ENCODE measurements at places on chromosomes 2 and 18.
A peak's percentile ranks its signal among the peaks of the same experiment; 100 is the strongest.

- no peak for DNase-seq
Measured at GRCh38 chr18:5434425-5434824, 109.4 kb downstream of the EPB41L3 start.

GRCh38 chr18:77250926-77251729 is 1.5 kb downstream of the GALR1 start:
- DNase-seq: no peak

DNA sequence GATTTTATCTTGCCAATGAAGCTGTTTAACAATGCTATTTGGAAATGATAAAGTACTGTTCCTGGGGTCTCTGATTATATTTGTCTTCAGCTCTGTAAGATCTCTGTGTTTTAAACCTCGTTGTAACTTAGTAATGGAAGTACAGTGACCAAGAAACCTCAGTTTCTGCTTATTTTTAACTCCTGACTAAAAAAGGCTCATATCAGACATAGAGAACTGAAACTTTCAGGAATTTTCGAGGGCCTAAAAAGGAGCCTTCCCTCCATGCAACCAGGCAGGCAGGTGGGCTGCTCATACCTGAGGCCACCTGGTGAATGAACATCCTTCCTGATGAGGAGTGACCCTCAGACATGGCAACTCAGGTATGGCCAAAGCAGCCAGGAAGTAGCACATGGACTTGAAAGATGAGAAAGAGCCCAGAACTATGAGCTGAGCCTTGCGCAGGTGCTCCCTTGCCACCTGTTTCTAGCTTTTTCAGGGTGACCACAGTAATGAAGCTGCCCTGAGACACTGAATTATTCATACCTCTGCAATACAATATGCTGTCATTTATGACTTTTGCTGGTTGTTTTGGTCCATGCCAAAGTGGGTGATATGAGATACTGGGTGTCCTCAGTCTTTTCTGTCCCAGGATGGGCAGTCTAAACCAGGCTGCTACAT is 23.9 kb downstream of the MYO3B start:
- DNase-seq: no peak

DNA sequence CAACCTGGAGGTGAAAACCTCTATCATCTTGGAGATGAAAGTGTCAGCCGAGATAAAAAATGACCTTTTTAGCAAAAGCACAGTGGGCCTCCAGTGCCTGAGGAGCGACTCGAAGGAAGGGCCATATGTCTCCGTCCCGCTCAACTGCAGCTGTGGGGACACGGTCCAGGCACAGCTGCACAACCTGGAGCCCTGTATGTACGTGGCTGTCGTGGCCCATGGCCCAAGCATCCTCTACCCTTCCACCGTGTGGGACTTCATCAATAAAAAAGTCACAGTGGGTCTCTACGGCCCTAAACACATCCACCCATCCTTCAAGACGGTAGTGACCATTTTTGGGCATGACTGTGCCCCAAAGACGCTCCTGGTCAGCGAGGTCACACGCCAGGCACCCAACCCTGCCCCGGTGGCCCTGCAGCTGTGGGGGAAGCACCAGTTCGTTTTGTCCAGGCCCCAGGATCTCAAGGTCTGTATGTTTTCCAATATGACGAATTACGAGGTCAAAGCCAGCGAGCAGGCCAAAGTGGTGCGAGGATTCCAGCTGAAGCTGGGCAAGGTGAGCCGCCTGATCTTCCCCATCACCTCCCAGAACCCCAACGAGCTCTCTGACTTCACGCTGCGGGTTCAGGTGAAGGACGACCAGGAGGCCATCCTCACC is 90.2 kb downstream of the SH3BP4 start:
- DNase-seq: no peak

DNA sequence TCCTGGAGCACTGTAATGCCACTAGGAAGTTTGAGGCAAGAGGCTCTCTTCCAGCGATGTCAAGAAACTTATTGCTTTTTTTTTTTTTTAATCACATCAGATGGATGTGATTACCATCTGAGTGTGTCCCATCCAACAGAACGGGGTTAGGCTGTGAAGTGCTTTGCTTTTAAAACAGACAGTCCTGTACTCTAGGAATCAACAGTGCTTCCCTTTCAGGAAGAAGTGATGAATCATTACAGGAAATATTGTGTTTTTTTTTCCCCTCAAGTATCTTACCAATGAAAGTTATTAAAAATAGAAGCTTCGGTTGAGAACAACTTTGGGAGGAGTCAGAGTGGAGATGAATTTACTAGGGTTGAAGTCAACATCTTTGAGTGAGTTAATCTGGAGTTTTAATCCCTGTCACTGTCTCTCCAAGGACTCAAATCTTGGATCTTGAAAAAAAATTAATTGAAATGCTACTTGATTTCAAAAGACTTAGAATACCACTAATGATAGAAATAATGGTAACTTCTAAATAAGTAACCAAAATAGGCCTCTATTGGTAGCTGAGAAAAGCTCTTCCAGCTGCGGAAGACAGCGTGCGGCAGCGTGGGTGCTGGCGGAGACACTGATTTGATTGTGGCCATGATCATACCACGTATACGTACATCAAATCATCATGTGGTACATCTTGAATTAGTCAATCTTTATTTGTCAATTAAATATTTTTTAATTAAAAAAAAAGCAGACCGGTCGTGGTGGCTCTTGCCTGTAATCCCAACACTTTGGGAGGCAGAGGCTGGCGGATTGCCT is 45.5 kb downstream of the GATA6 start:
- DNase-seq: no peak

- DNase-seq: no peak
Measured at GRCh38 chr18:49811151-49811938, 2.0 kb downstream of the ACAA2 start.

- DNase-seq: no peak
Measured at GRCh38 chr2:232859385-232859916, 10.6 kb upstream of the SNORC start.

GRCh38 chr18:3256693-3257626 is 5.0 kb upstream of the MYL12B start:
- no peak for DNase-seq

- DNase-seq: no peak
Measured at GRCh38 chr2:189639007-189639609, 22.2 kb upstream of the ASNSD1 start.

DNA sequence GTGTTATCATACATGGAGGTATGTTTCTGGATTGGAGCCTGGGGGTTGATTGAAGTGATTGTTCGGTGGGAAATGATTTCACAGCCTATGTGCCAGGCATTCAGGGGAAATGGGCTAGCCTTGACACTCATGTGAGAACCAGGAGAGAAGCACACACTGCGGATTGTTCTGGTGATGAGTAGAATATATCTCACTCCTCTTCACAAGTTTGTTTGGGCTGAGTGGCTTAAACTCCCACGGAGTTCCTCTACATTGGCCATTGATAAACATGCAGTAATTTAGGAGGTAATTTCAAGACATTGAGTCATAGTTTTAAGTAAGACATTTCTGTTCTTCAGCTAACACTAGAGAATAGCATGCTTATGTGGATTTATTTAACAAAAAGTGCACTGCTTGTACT is 498.9 kb upstream of the NETO1 start:
- DNase-seq: no peak

DNA sequence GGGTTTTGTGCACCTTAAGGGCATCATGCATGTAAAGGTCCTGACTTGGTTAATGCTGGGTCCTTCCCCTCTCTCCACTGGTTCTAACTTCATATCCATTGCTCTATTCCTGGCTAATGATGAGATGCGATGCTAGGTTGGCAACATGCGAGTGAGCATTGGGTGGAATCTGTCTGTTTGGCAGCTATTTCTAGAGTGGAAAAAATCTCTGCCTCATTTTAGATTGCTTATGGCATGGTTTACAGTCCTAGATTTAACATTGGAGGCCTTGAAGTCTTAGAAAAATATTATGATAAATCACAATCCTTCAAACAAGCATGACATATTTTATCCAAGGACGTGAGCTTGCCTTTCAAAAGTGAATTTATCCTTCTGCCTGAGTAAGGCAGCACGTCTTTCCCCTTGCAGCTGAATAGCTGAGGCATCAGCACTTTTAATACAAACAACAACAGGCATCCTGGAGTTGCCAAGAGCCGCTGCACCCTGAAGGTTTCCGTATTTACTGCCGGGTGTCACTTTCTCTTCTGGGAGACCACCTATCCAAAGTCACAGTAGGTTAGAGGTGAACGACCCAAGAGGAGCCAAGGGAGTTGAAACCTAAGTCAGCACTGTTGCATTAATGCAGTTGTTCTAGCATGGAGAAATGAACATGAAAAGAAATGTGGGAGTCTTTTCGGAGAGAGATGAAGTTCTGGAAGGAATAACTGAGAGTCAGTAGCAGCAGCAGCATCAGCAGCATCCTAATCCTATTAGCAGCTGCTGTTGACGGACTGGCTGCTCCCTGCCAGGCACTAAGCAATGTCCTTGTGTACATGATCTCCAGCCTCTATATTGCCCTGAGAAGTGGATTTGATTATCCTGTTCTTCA is 78.4 kb downstream of the MAPK4 start:
- DNase-seq: no peak

- DNase-seq: no peak
Measured at GRCh38 chr2:196244966-196245365, 73.6 kb upstream of the STK17B start.

GRCh38 chr2:42906111-42906556 is 113.8 kb upstream of the HAAO start:
- no peak for DNase-seq

DNA sequence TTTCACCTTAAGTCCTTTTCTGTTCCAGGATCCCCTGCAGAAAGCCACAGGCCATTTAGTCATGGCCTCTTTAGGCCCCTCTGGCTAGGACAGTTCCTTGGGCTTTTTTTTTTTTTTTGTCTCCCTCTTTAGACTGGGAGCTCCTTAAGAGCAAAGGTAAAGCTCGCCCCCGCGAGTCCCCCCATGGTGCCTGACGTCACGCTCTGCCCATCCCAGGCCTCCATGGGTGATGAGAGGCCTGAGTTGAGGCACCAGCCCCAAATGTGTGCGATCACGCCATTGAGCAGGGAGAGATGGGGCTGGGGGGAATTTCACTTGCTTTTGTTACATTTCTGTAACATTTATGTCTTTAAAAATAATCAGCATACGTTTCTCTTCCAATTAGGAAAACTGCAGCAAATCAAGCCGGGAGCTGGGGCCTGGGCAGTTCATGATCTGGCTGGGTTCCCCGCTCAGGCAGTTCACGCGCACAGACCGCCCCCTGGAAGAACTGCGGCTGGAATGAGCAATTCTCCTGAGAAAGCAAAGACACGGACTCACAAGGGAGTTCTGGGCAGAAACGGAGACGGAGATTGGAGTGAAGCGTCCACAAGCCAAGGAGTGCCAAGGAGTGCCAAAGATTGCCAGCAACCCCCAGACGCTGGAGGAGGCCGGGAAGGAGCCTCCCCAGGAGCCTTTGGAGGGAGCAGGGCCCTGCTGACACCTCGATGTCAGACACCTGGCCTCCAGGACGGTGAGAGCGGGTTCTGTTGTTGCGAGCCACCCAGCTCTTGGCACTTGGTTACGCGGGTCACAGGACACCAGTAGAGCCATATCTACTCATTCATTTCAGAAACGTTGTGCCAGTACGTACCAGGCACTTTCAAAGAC is 108.4 kb upstream of the ODC1 start:
- DNase-seq: no peak

DNA sequence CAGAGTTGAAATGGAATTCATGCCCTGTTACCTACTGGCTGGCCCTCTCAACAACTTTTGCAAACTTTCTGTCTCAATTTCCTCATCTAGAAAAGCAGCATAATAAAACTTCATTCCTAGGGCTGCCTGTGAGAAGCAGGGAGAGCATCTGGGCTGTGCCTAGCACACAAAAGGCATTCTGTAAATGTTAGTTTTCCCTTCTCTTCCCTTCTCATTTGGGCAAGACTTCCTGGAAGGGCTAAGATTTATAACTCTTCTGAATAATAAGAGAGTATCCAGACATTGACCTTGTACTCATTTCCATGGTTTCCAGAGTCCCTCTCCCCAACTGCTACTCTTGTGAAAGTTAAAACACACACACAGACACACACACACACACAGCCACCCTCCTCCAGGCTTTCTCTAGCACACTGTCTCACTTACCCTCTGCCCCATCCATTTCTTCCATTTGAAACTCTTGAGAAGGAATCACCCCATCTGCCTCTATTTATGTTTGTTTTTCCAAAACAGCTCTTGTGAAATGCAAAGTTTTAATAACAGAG is 302.1 kb downstream of the SMAD2 start:
- DNase-seq: no peak

GRCh38 chr18:62183578-62184195 is 3.2 kb downstream of the PIGN start:
- DNase-seq: peak; percentile 22

DNA sequence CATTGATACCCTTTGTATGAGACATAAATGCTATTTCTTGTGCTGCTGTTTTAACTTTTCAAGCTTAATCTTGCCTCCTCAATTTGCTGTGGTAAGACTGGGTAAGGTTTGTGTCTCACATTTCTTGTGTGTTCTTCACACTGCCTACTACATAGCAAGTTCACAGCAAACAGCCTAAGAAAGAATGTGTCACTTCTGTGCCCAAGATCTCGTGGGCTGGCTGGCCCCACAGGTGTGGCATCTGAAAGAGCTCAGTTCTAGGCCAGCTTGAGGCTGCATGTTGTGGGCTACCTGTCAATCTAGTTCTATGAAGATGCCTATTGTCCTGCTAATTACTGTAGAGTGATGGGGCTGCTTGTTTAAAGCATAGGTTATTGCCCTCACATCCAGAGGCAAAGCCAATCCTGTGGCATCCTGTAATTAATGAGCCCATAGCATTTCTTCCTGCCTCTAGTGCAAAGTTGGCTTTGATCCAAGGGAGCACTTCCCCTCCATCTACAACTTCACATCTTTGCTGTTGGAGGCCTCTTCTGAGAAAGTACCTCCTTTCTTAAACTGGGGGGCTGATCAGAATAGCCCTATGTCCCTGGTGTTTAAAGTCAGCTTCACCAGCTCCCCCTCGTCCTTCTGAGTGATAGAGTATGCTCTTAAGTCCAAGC is 40.9 kb upstream of the ASPRV1 start:
- DNase-seq: no peak

DNA sequence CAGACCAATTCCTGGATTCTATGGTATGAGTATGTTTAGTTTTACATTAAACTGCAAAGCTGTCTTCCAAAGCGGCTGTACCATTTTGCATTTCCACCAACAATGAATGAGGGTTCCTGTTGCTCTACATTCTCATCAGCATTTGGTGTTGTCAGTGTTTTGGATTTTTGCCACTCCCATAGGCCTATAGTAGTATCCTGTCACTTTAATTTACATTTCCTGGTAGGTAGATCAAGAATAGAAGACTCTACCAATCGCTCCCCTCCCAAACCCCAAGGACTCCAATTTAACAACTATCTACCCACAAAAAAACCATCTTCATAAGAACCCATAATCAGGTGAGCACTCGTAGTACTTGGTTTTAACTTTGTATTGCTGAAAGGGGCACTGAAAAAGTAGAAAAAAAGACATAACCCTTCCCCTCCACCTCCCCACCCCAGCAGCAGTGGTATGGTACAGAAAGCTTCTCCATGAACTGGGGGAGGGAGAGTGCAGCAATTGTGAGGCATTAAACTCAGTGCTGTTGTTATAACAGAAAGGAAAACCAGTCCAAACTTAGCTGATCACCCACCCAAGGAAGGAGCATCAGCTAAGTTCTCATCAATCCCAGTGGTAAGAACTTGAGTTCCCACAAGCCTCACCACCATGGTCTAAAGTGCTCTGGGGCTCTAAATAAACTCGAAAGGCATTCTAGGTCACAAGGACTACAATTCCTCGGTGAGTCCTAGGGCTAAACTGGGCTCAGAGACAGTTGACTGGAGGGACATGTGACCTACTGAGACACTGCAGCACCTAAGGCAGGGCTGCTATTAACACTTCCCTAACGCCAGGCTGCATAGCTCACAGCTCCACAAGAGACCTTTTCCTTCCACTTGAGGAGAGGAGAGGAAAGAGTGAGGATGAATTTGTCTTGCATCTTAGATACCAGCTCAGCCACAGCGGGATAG is 35.5 kb upstream of the CYTIP start:
- no peak for DNase-seq

Measured in CD4-positive, alpha-beta T cell treated with Interleukin-15 for 1 hour (primary cell).